ENCODE measurements at places on chromosomes 16 and 17. TPM values are rescaled to one million over a fixed set of nuclear protein-coding genes. Genes with fewer than 3 reads are reported as not detected.

ACSM5 gene
- 0.54 TPM for total RNA-seq

VEZF1 gene
- total RNA-seq: 69.1 TPM

METTL16 gene
- total RNA-seq: 41.4 TPM

CARD14 gene
- 0.20 TPM for total RNA-seq

CACNG1 gene
- not detected for total RNA-seq

CCL18 gene
- total RNA-seq: not detected

PLK1 gene
- 50.7 TPM for total RNA-seq

ARHGAP23 gene
- 23.2 TPM for total RNA-seq

FOXL1 gene
- total RNA-seq: 4.9 TPM

AOC2 gene
- total RNA-seq: 2.9 TPM

SNAI3 gene
- not detected for total RNA-seq

SDR42E2 gene
- total RNA-seq: not detected

PIK3R6 gene
- total RNA-seq: not detected

RPH3AL gene
- total RNA-seq: 0.89 TPM

ELMO3 gene
- total RNA-seq: 12.0 TPM

CDH8 gene
- total RNA-seq: 0.42 TPM

MSI2 gene
- total RNA-seq: 52.4 TPM

IGF2BP1 gene
- 0.02 TPM for total RNA-seq

CCL2 gene
- total RNA-seq: 1.0 TPM

ASPA gene
- total RNA-seq: 0.54 TPM

SOCS3 gene
- 4.8 TPM for total RNA-seq

SHBG gene
- 0.35 TPM for total RNA-seq

TNP2 gene
- total RNA-seq: not detected

EIF4A3 gene
- 97.7 TPM for total RNA-seq

AANAT gene
- total RNA-seq: not detected

SRCIN1 gene
- total RNA-seq: 8.6 TPM

FOXO3B gene
- total RNA-seq: 3.7 TPM

WNK4 gene
- 2.3 TPM for total RNA-seq

SEPHS2 gene
- total RNA-seq: 51.9 TPM

WDR81 gene
- total RNA-seq: 17.4 TPM

MYO15B gene
- 10.9 TPM for total RNA-seq

Data from MCF 10A (cell line).